ENCODE measurements at places on chromosomes 5 and 9.

- DNase-seq = no peak
Observed at GRCh38 chr9:70106571-70106970, 62.9 kb downstream of the MAMDC2 start.

DNA sequence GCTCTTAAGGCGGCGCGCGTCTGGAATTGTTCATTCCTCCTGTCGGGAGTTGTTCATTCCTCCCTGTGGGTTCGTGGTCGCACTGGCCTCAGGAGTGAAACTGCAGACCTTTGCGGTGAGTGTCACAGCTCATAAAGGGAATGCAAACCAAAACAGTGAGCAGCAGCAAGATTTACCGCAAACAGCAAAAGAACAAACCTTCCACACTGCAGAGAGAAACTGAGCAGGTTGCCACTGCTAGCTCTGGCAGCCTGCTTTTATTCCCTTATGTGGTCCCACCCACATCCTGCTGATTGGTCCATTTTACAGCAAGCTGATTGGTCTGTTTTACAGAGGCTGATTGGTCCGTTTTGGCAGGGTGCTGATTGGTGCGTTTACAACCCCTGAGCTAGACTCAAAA is 1365.3 kb upstream of the WWC1 start:
- no peak for DNase-seq

DNA sequence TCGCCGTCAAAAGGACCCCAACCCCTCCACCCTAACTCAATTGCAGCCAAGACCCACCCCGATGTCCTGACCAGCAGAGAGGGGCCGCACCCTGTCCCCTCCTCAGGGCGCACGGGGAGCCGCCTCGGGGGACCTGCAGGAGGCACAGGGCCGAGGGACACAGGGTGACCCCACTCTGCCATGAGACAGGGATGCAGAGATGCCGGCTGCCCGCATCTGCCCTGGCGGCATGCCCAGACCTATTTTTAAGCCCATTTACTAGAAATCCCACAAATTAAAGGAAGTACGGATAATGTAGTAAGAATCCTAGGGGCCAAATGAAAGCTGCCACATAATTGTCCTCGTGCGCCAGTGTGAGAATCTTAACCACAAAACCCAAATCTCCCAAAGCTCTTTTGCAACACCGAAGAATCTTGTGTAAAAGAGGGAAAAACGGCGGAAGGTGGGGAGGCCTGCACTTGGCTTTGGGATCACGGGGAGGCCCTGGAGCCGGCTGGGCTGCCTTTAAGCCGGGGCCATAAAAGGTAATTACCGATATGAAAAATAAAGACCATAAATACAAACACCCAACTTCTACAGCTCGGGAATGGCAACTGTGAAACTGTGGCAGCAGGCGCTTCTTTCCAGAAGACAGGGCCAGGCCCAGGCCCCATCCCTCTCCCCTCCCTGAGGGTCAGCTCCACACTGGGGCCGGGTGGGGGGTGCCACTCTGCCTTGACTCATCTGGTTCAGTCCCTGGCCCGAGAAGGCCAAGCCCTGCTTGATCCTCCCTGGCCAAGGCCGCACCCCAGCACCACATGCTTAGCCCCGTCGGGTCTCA is 35.0 kb downstream of the NACC2 start:
- DNase-seq = no peak

DNA sequence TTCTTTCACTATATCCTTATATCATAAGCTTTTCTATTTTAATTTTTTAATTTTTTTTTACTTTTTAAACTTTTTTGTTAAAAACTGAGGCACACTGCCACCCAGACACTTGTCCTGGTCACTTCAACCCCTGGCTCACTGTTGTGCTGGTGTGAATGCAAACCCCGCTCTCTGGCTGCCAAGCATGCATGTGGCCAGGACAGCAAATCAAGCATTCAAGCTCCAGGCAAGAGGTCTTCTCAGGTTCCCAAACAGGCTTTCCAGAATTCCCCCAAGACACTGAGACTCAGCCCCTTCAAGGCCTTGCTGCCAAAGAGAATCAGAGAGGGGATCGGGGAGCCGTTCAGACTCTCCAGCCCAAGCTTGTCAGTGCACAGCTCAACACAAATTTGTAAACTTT is 139.9 kb downstream of the FANCC start:
- DNase-seq = no peak

- no peak for DNase-seq
Observed at GRCh38 chr5:179165421-179166170, 105.4 kb downstream of the ZNF354C start.

GRCh38 chr5:6397536-6398269 is 19.4 kb upstream of the MED10 start:
- DNase-seq = no peak

- no peak for DNase-seq
Observed at GRCh38 chr9:70561786-70562395, 147.4 kb upstream of the KLF9 start.

- no peak for DNase-seq
Observed at GRCh38 chr5:63053019-63053638, 474.5 kb downstream of the LRRC70 start.

- DNase-seq = no peak
Observed at GRCh38 chr5:151743530-151743929, 14.9 kb downstream of the ATOX1 start.

- DNase-seq = no peak
Observed at GRCh38 chr5:380701-381309, 59.3 kb downstream of the AHRR start.
